Vagina (tissue), 2 donors: ENCODE measurements at places on chromosomes 1 and 21. TPM values are rescaled to one million over a fixed set of nuclear protein-coding genes. Genes with fewer than 3 reads are reported as not detected.

The CRNN gene
- total RNA-seq = 349 TPM

The U2AF1 gene
- total RNA-seq = 41.0 TPM

The TRIM58 gene
- total RNA-seq = 4.7 TPM

The CYP4A11 gene
- not detected for total RNA-seq

The ETS2 gene
- 134 TPM for total RNA-seq

The SPRR2A gene
- total RNA-seq = 74.6 TPM

The SLAMF8 gene
- 1.5 TPM for total RNA-seq

The TNFRSF9 gene
- total RNA-seq = not detected

The IL6R gene
- 50.8 TPM for total RNA-seq

The C1QB gene
- total RNA-seq = 287 TPM

The LRRC40 gene
- 9.1 TPM for total RNA-seq

The HSPA13 gene
- total RNA-seq = 12.5 TPM

The CA6 gene
- not detected for total RNA-seq

The WNT4 gene
- 5.2 TPM for total RNA-seq

The CELA2B gene
- not detected for total RNA-seq

The RGS18 gene
- total RNA-seq = 0.98 TPM

The PTCH2 gene
- 0.98 TPM for total RNA-seq

The DDAH1 gene
- total RNA-seq = 10.3 TPM

The SMPDL3B gene
- 2.0 TPM for total RNA-seq

The TMEM50A gene
- total RNA-seq = 68.8 TPM

The CRYZ gene
- total RNA-seq = 32.7 TPM

The MRPL20 gene
- total RNA-seq = 84.2 TPM

The PRRX1 gene
- total RNA-seq = 108 TPM

The CLCA2 gene
- 65.8 TPM for total RNA-seq

The NPHS2 gene
- not detected for total RNA-seq

The FAM163A gene
- 2.5 TPM for total RNA-seq

The TCEA3 gene
- total RNA-seq = 26.5 TPM

The URB1 gene
- 23.8 TPM for total RNA-seq

The IGSF3 gene
- total RNA-seq = 38.5 TPM

The TTC22 gene
- total RNA-seq = 43.5 TPM

The DIO1 gene
- not detected for total RNA-seq

The PODN gene
- 207 TPM for total RNA-seq

The ELF3 gene
- total RNA-seq = 287 TPM

The LYST gene
- 52.1 TPM for total RNA-seq

The CFHR3 gene
- total RNA-seq = not detected

The PHLDA3 gene
- total RNA-seq = 80.5 TPM

The RBP7 gene
- total RNA-seq = 36.3 TPM

The ACKR1 gene
- 102 TPM for total RNA-seq

The OPRD1 gene
- total RNA-seq = 2.2 TPM
